ENCODE measurements at places on chromosomes 11 and 22.

DNA sequence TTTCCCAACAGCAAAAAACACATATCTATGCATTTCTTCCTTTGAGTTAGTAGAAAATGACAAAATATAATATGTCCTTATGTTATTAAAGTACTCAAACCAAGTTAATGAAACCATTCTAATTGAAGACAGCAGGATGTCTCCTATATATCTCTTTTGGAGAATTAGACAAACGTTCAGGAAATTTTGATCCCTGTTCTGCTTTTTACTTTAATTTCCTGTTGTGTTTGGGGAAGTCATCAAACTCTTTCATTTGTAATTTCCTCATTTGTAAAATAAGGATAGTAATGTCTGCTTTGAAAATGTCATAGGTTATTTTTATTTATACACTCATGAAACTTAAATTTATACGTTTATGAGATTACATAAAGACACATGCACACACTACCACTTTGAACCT lies 281.8 kb upstream of the ANO5 start:
- no peak for DNase-seq

GRCh38 chr22:33781411-33781810 lies 138.9 kb downstream of the LARGE1 start:
- no peak for DNase-seq

GRCh38 chr22:49199224-49199623 lies 628.4 kb downstream of the BRD1 start:
- no peak for DNase-seq

GRCh38 chr22:44914026-44914721 lies 95.6 kb downstream of the PHF21B start:
- DNase-seq = no peak

GRCh38 chr22:30876915-30877553 lies 91.5 kb downstream of the MORC2 start:
- DNase-seq = peak; percentile 18

- no peak for DNase-seq
Observed at GRCh38 chr22:27853424-27853823, 51.9 kb upstream of the MN1 start.

DNA sequence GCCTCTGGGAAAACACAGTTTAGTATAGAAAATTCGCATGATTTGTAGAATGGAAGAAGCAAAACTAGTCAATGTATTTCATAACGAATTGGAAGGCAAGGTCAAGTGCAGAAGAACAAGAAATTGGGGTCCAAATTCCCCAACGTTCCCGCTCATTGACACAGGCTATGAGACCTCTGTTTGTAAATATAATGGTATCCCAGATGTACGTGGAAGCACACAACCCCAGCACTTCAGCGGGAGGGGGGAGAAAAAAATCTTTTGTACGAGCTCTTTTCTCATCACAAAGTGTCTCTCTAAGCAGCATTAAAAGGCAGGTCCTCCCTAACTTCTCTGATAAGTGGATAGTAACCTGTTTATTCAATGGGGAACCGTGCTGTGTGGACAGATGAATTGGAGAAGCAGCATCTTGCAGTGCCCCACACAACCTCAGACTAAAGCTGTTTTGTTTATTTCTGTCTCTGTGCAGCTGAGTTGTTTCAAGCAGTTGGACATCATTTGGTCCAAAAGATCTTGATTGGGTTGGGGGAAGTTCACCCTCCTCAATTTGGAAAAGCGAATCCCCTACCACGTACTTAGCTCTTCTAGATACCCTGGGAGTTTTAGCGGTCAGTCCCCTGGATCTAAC lies 1.1 kb upstream of the GAB2 start:
- DNase-seq = no peak

- DNase-seq = no peak
Observed at GRCh38 chr11:60988658-60989057, 17.2 kb downstream of the CD6 start.

- peak; percentile 68 for DNase-seq
Observed at GRCh38 chr11:85941380-85941973, 86.3 kb downstream of the CCDC83 start.

- DNase-seq = no peak
Observed at GRCh38 chr22:17984114-17984513, 40.2 kb downstream of the MICAL3 start.

DNA sequence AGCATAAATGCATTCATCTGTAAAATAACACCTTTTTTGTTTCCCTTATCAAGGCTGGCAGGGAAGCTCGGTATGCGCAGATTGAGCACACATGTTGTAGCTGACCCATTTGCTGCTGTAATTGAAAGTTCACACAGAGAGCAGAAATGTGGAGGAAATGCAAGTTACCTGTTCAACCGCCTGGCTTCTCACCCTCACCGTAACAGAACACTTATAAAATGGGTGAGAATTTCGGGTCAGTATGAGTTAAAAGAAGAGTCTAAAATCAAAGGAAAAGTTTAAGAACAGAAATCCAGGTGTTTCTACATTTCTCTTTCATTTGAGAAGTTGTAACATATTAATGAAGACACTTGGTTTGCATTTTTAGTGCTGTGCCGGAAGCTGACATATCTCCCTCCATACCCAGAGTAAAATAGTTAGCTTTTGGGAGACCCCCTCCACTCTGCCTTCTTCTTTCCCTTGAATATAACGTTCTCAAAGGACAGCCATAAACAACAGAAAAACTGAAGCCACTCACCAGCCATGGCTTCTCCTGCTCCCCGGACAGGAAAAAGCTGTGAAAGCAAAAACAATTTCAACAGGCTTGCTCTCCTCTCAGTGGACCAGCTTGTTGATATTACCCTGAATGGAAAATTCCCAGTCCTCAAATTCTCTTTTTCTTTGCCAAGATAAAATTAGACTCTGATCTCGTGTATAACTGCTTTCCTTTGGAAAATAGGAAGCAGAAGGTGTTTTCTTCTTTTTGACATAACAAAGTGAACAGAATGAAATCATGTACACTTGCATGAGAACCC lies at the start of gene CASP12:
Gene CASP12 (minus strand): TSS at position 570 of the 794 bp plus-strand sequence.
- no peak for DNase-seq

- no peak for DNase-seq
Observed at GRCh38 chr11:117232911-117233409, 489 bp downstream of the RNF214 start.

- DNase-seq = no peak
Observed at GRCh38 chr11:43532041-43532440, 148.5 kb upstream of the HSD17B12 start.

GRCh38 chr11:119361056-119361787 lies 14.7 kb upstream of the MFRP start:
- peak; percentile 37 for DNase-seq

- DNase-seq = no peak
Observed at GRCh38 chr11:130179396-130180306, 20.1 kb downstream of the ST14 start.

DNA sequence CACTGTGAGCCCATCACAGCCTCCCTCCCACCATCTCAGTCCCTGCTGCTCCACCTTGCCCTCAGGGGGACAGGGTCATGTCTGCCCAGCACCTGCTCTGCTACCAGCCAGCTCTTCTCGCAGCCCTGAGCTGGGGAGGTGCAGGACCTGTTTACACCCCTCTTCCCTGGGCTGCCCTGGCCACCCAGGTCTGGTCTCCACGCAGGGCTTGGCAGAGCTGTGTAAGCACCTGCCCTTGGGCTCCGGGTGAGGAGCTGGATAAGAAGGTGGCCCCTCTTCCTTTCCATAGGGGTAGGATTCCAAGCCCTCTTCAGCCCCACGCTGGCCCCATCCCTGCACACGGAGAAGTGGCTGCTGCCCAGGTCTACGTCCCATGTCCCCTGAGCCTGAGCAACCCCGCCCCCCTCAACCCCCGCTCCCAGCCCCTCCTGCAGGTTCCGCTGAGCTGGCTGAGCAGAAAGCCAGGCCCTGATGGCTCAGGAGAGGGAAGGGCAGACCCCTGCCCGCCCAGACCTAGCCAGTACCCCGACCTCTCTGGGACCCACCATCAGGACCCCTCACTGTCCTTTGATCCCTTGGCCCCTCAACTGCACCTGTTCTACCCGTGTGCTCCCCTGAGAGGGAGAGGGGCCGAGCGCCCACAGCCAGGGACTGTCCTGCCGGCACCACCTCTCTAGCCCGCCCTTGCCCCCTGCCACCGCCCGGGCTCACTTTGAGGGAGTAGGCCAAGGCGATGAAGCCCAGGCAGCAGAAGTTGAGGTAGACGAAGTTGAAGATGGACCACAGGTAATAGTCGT lies 3.2 kb downstream of the IFITM10 start:
- DNase-seq = no peak

GRCh38 chr22:19823902-19824211 lies 30.8 kb downstream of the GNB1L start:
- DNase-seq = no peak

GRCh38 chr22:46039535-46039934 lies 62.6 kb upstream of the WNT7B start:
- no peak for DNase-seq

- DNase-seq = no peak
Observed at GRCh38 chr22:39773976-39774539, 119.5 kb downstream of the ENTHD1 start.

DNA sequence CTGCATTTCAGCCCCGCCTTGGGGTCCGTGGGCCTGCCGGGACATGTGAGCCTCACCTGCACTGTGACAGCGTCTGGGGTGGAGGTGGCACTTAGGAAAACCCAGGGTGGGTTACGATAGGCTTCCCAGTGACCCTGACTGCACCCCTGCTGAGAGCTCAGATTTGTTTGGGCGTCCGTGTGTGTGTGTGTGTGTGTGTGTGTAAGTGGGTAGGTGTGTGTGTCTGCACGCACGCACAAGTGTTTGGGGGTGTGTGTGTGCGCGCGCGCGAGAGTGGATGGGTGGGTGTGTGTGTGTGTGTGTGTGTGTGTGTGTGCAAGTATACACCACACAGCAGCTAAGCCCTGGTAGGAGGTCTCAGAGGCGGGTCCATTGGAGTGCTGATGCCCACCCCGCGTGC lies 12.1 kb upstream of the ARHGAP8 start:
- no peak for DNase-seq

DNA sequence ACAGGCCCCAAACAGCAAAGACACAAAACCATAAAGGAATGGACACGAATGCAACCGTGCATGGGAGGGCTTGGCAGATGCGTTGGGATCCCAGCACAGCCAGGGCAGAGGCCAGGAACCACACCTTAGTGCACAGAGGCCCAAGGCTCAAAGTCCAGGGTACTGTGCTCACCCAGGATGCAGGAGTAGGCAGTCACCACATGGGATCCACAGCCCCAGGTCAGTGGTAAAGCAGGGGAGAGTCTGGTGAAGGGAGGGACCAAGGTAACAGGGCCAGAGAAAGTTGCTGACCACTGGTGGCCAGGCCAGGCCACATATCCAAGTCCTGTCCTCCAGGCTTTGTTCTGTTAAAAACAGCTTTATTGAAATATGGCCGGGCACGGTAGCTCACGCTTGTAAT lies 6.5 kb upstream of the CERK start:
- DNase-seq = no peak

DNA sequence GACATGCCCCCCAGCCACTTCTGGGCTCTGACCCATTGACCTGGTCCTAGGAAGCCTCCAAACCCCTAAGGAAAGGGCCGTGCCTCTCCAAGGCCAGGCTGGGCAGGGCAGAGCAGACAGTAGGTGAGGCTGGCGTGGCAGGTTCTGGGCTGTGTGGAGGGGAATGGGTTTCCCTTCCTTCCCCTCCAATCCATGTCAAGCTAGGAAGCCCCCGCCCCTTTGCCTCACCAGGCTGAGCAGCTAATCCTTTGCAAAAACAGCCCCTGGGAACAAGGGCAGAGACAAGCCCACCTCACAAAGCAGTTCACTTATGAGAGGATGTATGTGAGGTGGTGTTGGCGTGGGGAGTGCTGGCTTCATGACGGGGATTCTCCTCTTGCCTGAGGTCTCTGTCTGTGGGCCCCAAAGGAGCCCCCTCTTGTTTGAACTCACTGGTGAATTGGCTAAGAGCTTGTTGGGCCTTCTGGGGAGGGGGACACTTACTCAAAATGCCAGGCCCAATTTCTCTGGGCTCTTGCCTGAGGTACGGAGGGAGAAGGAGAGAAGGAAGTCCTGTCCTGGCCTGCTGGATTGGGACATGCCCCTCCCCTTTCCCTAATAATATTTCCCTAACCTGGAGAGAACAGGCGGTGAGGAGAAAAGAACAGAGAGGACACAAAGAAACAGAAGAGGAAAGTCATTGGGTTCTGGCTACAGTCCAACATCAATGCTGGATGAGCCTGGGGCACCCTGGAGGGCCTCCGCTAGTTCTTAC lies 1.6 kb upstream of the TRIM29 start:
- no peak for DNase-seq

GRCh38 chr11:124873951-124874350 lies 8.7 kb downstream of the ROBO3 start:
- no peak for DNase-seq

DNA sequence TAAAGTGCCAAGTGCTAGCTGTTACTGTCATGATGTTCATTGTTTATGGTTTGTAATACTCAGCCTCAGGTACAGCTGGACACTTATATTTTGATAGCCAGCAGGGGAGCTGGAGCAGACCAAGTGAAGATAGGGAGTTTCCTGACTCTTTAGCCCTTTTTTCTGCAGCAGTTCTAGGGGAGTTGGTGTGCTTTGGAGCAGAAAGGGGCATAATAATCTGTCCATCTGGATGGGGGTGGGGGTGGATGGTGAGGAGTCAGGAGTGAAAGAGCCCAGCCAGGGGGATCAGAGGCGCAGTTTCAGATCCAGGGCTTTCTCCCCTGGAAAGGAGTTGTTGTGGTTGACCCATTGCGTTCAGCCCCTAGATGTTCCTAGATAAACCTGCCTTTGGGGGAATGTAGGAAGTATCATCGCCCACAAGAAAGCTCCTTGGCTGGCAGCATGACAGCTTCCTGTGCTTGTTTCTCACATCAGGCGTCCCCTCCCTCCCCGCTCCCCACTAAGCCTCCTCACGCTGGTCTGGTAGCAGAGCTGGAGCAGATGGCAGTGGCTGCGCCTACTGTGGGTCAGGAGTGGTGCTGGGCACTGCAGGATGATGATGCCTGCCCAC lies 41.9 kb downstream of the MED15 start:
- peak; percentile 46 for DNase-seq

GRCh38 chr11:13450832-13451397 lies 12.1 kb downstream of the BTBD10 start:
- DNase-seq = no peak

DNA sequence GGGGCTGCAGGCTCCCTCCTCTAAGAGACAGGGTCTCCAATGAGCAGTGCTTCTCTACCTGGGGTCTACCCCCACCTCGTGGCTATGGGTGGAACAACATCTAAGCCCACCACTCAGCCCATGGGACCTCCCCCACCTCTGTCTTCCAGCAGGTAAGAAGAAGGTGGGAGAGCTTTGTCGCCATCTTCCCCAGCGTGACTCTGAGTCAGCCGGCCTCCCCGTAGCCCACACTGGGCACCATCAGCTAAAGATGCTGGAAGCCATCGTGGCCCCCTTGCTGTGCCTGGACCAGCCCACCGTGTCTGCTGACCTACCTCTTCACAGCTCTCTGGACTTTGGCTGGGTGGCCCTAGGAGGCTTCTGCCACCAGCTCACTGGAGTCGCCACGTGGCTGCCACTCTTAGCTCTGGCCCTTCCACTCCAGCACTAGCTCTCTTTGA lies 944 bp downstream of the C11orf86 start:
- DNase-seq = no peak

GRCh38 chr11:121795174-121795573 lies 320.8 kb downstream of the BLID start:
- no peak for DNase-seq
